ENCODE measurements at places on chromosomes 11 and 22. TPM values are rescaled to one million over a fixed set of nuclear protein-coding genes. Genes with fewer than 3 reads are reported as not detected.

Gene MALAT1
- total RNA-seq = 3,708 TPM

Gene SLC22A8
- not detected for total RNA-seq

Gene PATZ1
- total RNA-seq = 10.9 TPM

Gene OR5P2
- total RNA-seq = not detected

Gene MB
- not detected for total RNA-seq

Gene PANX3
- not detected for total RNA-seq

Gene DYNC2H1
- 12.1 TPM for total RNA-seq

Gene ACRV1
- total RNA-seq = not detected

Gene YPEL1
- total RNA-seq = 0.20 TPM

Gene TRIM6
- total RNA-seq = 4.3 TPM

Gene ANO3
- 0.03 TPM for total RNA-seq

Gene SERPING1
- 0.37 TPM for total RNA-seq

Gene KBTBD3
- total RNA-seq = 2.5 TPM

Gene SLC29A2
- not detected for total RNA-seq

Gene CCDC89
- total RNA-seq = 1.3 TPM

Gene PDE2A
- not detected for total RNA-seq

Gene PANX2
- 2.3 TPM for total RNA-seq

Gene IFITM10
- total RNA-seq = 0.84 TPM

Gene BAIAP2L2
- total RNA-seq = 0.30 TPM

Gene OR8A1
- total RNA-seq = not detected

Gene C22orf42
- not detected for total RNA-seq

Gene PATE4
- not detected for total RNA-seq

Gene MIF
- 672 TPM for total RNA-seq

Gene MCM5
- 96.3 TPM for total RNA-seq

Gene GGA1
- total RNA-seq = 42.8 TPM

Gene ISX
- total RNA-seq = not detected

Gene MRGPRF
- 66.1 TPM for total RNA-seq

Gene POU2F3
- not detected for total RNA-seq
